ENCODE measurements at places on chromosomes 3 and 15.
A peak's percentile ranks its signal among the peaks of the same experiment; 100 is the strongest.

DNA sequence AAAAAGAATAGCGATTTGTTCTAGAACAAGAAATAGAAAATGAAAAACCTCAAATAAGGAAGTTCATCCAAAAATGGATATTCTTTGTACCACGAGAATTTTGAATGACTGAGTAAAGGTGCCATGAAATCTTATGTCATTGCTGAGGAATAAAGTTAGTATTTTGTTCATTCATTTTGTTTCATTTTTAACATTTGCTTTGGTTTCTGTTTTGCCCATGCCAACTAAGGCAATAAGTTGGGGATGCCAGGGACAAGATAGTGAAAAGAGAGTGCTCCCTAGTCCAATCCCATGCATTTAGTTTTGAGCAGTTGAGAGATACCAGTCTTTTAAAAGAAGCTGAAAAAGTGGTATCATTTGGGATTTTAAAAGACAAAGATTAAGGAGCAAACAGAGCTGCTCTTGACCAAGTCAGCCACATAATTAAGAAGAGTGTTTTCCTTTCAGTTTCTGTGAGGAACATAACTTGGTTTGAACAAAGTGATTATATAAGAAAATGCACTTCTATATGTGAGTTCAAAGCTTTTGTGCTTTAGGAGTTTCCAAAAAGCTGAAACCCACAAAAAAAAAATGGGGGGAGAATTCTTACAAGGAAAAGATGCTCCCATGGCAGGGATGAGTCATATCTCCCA, 201.4 kb downstream of the PLOD2 start:
- DNase-seq = peak; percentile 28

DNA sequence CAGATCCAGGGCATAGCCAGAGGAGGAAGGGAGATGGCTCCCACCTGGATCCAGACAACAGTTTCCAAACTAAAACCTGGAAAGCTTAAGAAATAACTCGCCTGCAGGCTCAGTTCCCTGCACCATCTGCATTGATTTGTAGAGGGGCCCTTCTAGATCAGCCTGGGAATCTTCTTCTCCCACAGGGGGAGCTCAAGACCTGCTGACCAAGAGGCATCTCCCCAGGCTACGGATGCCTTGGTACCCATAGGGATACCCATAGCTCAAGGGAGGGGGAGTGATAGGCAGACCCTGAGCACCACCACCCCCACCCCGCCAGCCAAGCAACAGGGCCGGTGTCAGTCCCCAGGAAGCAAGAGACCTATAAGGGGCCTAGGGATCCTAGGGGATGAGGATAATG, 28.0 kb upstream of the DCLK3 start:
- peak; percentile 24 for DNase-seq

GRCh38 chr15:92603743-92604470, 51.7 kb downstream of the FAM174B start:
- DNase-seq = peak; percentile 55

DNA sequence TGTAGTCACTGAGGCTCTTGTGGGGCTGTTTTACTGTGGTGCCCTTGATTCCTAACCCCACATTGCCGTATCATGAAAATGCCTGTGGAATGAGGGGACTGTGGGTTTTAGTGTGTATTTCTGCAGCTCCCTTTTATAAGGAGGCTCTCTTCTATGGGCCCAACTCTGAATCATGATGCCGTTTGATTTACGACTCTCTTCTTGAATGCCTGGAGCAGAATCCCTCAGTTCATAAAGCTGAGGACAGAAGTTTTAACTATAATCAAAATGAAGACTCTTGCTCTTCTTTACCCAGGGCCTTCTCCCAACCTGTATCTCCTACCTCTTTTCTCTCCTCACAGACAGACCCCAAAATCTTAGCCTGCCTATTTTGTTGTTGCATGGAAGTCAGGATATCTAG, 109.5 kb downstream of the RARB start:
- DNase-seq = no peak

DNA sequence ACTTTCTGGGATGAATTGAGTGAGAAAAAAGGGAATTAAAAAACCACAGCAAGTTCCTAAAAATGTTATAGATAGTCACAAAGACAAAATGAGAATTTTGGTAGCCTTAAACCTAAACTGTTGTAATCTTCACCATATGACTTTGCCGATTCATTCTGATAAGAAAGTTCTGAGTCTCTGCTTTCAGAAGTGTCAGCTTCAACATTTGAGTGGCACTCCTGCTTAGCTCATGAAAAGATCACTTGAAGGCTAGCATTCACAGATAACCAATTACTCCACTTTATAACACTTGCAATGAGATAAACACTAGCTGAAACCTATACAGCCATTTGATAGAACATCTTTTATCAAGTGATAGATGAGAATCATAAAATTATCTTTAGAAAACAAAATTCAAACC, 288.1 kb upstream of the POU1F1 start:
- no peak for DNase-seq

DNA sequence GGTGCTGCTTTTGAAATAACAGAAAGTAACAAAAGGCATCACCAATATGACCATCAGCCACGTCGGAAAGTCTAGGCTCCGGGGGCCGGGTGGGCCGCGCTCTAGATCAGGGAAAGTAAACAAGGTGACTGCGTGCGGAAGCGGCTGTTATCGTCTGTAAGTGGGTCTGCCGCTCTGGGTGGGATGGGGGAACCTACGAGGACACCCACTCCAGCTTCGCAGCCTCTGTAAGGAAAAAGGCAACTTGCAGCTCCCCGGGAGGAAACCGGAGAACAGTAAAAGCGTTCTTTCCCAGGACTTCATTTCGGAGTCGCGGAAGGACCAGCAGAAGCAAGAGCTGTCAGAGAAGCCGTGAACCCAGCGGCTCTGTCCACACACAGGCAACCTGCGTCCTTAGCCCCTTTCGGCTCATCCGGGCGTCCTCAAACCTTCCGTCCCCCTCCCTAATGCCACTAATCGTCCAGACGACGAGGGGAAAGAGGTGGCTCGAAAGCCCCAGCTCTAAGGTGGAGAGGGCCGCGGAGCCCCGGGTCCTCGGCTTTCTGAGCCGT, 461 bp downstream of the XRN1 start:
- DNase-seq = peak; percentile 42

DNA sequence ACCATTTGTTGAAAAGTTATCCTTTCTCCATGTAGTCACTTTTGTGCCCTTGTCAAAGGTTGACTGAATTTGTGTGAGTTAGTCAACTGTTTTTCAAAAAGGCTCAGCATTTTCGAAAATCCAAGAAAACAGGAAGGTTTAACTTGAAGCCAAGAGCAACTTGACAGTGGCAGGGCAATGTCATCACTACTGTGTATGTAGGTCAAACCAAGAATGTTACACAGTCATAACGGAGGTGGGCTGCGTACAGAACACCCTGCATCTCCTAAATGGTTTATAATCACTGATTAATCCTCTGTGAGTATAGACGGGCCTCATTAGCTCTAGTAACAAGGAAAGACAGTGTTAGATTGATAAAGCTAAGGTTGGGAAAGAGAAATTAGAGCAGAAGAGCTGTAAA, 1064.9 kb downstream of the FHIT start:
- DNase-seq = no peak

- peak; percentile 86 for DNase-seq
Measured at GRCh38 chr3:71629289-71629688, 45.8 kb upstream of the FOXP1 start.

GRCh38 chr15:85693277-85693676, 101.4 kb downstream of the KLHL25 start:
- DNase-seq = no peak

DNA sequence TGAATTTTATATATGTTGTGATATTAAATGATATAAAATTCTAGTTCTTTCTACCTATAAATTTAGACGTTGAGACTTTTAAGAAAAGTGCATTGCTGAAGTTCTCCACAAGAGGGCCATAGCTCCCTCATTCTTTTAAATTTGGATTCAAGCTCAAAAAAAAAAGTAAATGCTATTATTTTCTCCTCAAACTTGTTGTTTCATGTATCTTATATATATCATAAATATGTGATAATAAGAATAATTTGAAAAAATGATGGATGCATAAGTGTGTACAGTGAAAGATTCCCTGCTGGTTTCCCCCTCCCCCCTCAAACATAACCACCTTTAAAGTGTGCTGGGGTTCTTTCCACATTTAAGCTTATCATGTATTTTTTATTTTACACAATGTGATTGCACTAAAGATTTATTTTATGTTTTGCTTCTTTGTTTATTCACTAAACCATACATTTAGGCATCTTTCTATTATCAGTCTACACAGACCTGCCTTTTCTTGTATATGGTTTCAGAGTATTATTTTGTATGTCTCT, 769.4 kb upstream of the GOLIM4 start:
- peak; percentile 51 for DNase-seq

GRCh38 chr15:83318861-83319415, 34.5 kb upstream of the BNC1 start:
- no peak for DNase-seq

DNA sequence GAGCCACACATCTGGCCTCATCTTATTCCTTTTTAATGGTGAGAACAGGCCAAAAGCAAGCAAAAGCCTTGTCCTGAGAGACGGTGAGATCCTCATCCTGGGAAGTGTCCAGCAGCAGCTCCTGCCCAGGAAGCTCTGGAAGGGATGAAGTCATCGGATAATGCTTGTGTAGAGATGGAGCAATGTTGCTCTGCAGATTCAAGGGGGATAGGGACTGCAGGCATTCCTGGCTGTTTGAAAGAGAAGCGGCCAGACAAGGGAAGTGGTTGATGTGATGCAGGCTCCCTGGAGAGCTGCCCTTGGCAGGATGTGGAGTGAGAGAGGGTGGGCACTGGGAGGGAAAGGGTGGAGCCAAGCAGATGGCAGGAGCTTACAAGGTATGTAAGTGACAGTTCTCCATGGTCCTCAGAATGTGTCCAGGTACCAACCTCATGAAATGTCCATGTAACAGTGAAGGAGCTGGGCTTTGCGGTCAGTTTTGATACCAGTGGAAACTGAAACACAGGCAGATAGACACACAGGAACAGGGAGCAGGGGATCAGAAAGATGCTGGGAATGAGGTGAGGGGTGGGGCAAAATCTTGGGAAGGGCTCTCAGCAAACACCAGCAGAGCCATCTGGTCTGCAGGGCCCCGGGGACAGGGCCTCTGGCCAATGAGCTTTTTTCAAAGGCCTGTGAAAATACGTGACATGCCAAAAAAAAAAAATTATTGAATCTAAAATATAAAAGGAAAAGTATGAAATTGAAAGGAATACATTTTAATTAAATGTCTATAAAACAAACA, 32.2 kb upstream of the LACTB start:
- DNase-seq = peak; percentile 91

DNA sequence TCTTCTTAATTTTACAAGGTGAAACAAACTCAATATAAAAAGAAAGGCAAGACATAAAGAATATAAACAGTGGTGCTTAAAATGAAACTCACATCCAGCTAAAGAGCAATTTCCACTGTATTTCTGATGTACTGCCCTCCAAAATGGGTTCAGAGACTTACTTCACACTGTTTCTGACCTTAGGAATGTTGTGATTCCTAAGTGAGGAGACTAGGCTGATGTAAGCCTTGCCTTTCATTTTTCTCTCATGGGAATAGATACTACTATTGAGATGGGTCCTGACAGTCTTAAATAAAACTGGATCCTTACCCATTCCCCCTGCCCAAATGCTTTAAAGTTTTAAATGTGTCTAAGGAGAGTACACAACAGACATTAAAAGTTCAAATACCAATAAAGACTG, 86.9 kb downstream of the CBLB start:
- peak; percentile 42 for DNase-seq

- no peak for DNase-seq
Measured at GRCh38 chr3:192417017-192417416, 310.3 kb downstream of the FGF12 start.

DNA sequence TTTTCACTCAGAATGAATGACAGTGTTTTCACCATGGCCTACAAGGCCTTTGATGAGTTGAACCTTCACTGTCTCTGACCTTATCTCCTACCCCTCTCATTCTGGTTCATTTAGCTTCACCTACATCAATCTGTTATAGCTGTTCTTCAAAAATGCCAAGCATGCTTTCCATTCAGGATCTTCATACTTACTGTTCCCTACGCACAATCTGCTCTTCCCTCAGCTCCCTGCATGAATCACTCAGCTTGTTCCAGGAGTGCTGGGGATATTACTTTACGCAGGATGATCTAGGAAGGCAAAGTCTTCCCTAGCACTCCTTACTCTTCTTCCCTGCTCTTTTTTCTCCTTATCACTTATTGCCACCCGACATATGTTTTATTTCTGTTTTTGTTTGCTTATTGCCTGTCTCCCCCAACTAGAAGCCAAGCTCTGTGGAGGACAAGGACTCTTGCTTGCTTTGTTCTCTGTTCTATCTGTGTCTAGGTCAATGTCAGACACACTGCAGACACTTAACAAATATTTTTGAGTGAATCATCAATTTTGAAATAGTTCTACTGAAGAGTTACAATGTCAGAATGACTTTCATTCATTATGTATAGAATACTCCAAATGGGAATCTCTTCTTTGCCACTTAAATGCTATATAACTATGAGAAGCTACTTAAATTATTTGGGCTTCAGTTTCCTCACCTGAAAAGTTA, 238.3 kb upstream of the FEZF2 start:
- DNase-seq = peak; percentile 84

DNA sequence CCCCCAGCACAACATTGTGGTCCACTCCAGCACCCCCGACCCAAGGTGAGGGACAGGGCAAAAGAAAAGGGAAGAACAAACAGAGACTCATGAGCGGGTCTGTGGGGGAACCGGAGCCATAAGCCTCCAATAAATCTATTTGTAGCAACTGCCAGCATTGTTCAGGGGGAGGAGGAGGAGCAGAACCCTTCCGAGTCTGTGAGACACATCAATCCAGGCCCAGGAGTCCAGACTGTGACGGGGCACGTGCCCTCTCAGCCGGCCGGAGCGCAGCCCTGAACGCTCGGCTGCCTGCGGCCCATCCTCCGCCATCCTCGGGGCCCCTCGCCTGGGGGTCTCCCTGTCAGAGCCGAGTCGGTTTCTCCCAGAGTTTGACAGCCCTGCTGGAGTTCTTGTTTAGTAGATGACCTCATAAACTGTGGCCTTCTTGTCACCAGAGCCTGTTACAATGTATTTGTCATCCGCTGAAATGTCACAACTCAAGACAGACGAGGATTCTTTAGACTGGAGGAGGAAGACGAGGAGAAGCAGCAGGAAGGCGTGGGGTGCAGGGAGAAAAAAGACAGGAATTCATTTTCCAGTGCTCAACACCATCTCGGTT, 47.9 kb downstream of the TLE3 start:
- DNase-seq = no peak

GRCh38 chr3:51943451-51944391, 1.6 kb downstream of the PARP3 start:
- no peak for DNase-seq

DNA sequence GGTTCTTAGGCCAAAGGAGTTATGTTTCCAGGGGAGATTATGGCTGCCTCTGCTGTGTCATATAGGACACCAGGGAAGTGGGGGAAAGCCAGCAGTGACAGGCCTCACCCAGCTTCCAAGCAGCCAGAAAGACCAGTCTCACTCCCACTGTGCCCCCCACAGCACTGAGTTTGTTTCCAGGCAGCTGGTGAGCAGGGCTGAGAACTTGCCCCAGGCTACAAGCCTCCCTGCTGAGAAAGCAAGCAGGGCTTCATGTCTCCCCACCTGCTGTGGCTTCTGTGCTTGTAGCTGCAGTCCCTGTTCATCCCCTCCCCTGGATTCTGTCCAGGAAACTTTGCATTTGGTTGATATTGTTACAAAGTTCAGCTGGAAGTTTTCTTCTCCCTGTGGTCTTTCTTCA, 376.3 kb downstream of the PDCD6IP start:
- no peak for DNase-seq

Data from fibroblast of mammary gland (primary cell).